Mesenteric fat pad (tissue), 1 donor: ENCODE measurements at places on chromosomes 3 and 15.

DNA sequence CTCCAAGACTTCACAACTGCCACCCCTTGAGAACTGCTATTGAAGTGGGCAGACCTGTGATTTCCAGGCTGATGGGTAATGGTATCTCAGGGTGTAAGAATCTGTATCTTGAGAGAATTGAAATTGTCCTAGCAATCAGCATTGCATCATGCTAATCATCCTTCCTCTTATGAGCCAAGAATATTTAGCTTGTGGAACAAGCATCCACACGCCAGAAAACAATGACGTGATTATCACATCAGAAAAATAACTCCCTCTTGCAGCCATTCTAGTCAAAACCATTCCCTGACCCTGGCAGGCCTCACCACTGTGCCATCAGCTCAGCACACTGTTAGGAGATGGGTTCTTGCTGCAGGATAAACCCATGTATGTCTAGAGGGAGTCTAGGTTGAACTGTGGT is 6.7 kb downstream of the BCL2L10 start:
- DNase-seq = no peak

DNA sequence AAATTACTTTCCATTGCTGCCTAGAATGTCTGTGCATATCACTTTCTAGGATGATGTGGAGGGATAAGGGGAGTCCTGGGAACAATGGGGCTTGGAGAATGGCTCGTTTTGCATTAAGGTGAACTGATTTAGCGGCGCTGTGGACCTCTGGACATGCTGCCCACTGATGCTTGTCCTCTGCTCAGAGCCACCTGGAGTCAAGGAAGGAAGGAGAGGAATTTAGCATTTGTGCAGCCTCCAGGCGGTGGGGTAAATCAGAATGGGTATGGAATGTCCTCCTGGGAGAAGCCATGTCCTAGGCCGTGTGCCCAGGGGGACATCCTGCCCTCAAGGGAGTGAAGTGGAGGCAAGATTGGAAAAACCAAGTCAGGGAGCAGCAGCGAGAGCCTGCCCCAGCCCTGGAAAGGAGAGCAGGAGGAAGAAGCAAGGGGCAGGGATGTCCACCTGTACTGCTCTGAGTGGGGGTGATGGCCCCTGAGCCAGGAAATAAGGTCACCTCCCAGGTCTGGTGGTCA is 37.8 kb downstream of the KY start:
- no peak for DNase-seq

DNA sequence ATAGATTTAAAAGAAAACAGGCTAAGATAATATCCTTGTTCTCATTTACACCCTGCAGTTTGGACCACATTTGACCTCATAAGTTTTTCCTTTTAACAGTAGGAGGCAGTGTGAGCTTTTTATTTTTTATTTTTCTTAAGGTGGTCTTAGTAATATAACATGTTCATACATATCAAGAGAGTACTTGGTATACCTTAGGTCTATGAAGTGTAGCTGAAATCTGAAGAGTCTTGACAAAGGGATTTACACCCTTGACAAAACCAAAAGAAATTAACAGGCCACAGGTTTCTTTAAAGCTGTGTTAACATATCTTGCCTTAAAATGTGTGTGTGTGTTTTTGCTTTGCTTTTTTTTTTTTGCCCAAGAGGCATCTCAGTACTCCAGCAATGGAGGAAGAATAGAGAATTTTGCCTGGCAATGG is 3.2 kb downstream of the RAP2B start:
- no peak for DNase-seq

- DNase-seq = no peak
These were observed 233.4 kb downstream of the ITPR1 start for GRCh38 chr3:4726549-4726948.

- DNase-seq = peak; percentile 90
These were observed 613 bp downstream of the ATP1B3 start for GRCh38 chr3:141876891-141877621.

GRCh38 chr15:84898761-84899160 is 14.3 kb downstream of the SLC28A1 start:
- DNase-seq = no peak

DNA sequence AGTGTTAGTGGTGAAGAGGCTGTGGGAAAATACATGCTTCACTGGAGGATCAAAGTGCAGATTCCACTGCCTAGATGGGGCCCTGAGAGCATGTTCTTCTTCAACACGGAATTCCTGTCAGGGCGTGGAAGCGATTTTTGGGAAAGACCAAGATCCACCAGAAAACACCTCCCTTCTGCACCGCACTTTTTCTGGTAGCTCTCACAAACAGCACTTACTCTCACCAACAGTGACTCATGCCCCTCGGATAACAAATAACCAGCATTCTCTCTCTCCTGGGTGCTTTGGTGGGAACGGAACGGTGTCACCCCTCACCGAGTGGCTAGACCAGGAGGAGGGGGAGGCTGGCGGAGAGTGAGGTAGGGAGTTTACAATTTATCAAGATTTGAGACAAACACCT is 40.1 kb downstream of the ADAMTSL3 start:
- DNase-seq = no peak

DNA sequence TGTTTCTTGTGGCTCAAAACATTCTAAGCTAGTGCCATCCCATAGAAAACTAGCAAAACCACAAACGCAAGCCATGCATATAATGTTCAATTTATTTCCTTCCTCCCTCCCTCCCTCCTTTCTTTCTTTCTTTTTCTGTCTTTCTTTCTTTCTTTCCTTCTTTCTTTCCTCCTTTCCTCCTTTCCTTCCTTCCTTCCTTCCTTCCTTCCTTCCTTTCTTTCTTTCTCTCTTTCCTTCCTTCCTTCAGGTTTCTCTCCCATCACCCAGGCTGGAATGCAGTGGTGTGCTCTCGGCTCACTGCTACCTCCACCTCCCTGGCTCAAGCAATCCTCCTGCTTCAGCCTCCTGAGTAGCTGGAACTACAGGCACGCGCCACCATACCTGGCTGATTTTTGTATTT is 492.8 kb upstream of the PROK2 start:
- DNase-seq = no peak

DNA sequence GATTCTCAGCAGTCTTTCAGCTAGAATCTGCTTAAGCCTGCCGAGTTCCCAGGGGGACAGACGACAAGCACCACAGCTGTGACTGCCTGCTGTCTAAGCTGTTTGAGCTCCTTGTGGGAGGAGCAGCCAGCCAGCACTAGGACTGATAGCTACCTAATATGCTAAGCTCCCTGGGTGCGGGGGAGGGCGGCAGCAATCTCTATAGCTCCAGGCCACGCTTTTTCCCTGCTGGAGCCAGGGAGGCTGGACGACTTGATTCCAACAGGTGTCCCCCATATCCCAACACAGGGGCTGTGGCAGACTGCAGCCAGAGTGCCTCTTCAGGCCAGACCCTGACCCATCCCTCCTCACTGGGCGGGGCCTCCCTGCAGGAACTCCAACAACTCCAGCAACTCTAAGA is 134.1 kb upstream of the ARPP21 start:
- no peak for DNase-seq

DNA sequence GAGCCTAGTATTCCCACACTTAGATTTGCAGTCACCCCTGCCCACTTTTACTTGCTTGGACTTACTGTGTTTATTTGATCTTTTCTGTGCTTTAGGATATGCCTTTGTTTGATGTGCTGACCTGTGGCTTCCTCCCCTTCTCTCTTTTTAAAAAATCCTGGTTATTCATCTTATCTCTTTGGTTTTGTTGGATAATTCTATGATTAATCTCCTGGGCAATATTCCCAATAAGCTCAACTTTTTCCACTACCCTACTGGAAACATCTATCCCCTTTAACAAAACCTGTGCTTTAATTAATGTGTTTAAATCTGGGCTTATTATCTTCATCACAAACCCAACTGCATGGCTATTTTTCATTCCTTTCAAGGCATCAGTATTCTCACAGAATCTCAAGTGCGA is 476.0 kb upstream of the TGFBR2 start:
- no peak for DNase-seq

- DNase-seq = no peak
These were observed 121.9 kb upstream of the EPHA3 start for GRCh38 chr3:88985491-88985890.

DNA sequence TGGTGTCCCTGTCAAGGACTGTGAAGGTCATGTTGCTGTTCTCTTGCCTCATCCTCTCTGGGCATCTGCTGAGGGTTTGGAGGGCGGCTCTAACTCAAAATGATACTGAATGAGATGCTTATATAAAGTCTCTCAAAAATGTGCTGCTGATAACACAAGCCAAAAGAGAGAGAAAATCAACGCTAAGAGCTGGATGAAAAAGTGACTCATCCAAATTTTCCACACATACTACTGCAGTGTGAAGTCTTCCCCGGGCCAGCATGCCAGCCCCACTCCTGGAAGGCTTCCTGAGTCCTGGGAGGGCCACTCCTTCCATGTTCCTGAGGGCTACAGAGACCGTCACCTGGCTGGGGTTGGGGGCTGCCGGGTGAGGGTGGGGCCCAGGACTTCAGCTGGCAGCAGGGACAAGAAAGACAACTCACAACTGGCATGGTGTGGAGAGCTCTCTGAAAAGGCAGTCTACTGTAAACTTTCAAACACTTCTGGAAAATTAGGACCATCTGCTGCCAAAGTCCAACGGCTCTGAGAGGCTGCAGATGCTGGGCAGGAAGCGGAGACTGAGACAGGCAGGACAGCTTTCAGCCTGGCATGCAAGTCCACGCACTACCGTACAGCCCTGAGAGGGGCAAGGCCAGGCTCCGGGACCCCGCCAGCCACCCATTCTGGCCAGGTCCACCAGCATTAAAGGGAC is 200.3 kb downstream of the ADAMTS17 start:
- no peak for DNase-seq

GRCh38 chr3:38214560-38214959 is 49.2 kb downstream of the OXSR1 start:
- no peak for DNase-seq

DNA sequence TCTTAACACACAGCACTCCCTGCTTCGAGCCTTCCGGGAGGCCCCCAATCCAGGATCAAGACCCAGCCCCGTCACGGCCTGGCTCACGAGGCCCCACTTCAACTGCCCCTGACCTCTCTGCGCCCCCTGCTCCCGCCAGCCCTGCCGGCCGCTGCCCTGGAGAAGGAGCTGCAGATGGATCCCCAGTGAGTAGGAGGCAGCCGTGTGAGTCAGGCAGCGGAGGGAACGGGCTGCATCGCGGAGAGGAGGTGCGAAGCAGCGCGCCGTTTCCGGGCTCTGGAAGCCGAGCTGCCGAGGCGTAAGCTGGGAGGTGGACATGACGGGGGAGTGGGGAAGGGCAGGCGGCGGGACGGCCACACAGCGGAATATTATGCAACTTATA is 133.4 kb downstream of the TPRA1 start:
- no peak for DNase-seq

- DNase-seq = no peak
These were observed 2.1 kb downstream of the TRIM69 start for GRCh38 chr15:44738340-44738984.

GRCh38 chr3:40913192-40913591 is 286.1 kb upstream of the CTNNB1 start:
- DNase-seq = no peak

- DNase-seq = no peak
These were observed 88.4 kb upstream of the RAP2B start for GRCh38 chr3:153073636-153074035.

DNA sequence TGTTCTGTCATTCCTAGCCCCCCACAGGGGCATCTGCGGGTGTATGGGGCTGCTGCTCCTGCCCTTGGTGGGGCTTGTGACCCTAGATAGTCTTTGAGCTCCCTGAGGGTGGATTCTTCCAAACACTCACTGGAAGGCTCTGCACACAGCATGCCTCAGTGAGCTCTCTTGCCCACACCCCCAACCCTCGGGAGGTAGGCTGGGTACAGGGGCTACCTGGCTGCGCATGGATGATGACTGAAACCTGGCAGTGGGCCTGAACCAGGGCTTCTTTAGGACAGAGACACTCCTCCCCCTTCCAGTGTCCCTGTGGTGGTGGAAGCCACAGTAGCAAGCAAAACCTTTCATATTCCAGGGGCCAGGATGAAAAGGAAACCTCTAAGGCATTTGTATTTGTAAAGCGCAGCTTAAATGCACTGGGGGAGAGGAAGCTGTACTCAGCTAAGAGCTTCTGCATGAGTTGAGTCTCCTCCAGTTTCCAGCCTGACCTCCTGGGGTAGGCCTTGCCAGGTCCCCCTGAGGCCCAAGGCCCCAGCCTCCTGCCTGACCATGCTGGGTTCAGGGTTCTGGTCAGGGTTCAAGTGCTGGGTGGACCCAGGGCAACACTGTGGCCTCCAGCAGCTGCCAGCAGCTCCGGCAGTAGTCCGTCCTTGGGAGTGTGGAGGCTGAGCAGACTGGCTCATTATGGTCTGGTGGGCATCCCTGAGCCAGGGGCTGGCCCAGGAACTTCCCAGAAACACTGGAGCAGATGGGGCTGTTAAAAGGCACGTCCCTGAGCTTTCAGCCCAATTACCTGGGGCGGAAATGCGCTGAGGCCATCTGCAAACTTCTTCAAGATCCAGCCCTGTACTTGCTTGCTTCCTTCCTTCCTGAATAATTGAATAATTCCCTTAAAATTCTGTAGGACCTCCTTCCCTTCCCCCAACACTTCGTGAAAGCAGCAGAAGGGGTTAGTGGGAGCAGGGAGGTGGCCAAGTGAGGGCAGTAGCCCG is 89.7 kb downstream of the HMG20A start:
- DNase-seq = no peak

GRCh38 chr3:64343689-64344430 is 118.6 kb upstream of the PRICKLE2 start:
- DNase-seq = no peak

- DNase-seq = no peak
These were observed 580.4 kb upstream of the TBL1XR1 start for GRCh38 chr3:177777699-177778098.

GRCh38 chr15:48334260-48334659 is 3.0 kb downstream of the DUT start:
- no peak for DNase-seq

- DNase-seq = no peak
These were observed 546 bp downstream of the TRIM59 start for GRCh38 chr3:160448845-160449635.

- DNase-seq = no peak
These were observed 312.3 kb downstream of the EPHA3 start for GRCh38 chr3:89419647-89420241.
